HFF-Myc (cell line): ENCODE measurements at places on chromosomes 6 and 20.

DNA sequence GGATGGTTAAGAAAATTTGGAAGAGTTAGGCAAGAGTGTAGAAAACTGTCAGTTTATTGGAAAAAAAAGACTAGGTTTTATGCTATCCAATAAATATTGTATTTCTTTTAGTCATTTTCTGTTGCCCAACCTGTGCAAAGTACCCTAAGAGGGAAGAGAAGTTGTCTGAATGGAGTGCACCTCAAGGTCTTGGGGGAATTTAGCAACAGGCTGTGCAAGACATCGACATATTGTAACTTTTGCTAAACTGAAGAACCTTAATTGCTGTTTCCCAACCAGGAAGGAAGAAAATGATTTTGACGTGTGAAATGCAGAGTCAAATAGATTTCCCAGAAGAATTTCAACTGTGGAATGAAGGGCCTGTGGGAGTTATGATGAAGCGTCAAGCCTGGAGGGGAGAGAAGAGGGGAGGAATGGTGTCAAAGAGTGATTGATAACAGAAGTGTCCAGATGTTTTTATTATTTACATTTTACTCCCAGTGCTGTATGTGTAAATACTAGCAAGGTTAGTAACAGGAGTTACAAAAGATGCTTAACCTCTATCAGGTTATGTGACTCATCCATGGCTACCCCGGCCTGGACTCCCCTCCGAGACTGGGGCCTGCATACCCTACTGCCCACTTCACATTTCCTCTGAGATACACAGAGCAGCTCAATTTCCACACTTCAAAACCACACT lies 246.8 kb downstream of the MYLK4 start:
- DNase-seq, result no peak

- DNase-seq, result no peak
These were observed 258.4 kb upstream of the JARID2 start for GRCh38 chr6:14987490-14987889.

DNA sequence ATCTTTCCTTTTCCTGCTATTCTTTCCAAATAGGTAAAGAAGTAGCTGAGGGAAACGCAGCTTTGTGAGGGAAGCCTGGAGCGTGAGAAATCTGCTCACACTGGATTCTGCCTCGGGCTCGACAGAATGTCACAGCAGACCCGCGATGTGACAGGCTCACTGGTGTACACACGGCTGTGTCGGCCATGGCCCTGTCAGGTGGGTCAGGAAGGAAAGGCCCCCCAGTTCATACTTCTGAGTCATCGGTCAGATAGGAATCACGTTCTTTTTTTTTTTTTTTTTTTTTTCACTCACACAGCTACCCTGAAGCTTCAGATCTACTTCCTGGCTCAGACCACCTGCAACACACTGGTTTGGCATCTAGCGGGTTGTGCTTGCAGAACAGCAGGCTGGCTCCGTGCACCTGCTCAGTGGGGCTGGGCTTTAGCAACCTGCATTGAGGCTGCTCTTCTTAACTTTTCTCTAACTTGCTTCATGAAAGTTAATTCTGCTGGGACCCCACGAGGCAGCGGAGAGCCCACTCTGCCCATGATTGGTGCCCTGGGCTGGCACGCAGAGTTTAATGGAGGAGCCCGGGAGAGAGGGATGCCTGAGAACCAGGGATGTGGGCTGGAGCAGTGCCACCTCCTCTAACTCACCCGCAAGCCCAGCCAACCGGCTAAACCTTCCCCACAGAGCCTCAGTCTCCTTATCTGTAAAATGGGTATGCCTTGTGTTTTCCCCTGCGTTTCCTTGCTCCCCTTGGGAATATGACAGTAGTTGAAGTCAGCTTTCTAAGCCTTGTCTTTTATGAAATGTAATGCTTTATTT lies 61.5 kb upstream of the FNDC1 start:
- DNase-seq, result no peak

DNA sequence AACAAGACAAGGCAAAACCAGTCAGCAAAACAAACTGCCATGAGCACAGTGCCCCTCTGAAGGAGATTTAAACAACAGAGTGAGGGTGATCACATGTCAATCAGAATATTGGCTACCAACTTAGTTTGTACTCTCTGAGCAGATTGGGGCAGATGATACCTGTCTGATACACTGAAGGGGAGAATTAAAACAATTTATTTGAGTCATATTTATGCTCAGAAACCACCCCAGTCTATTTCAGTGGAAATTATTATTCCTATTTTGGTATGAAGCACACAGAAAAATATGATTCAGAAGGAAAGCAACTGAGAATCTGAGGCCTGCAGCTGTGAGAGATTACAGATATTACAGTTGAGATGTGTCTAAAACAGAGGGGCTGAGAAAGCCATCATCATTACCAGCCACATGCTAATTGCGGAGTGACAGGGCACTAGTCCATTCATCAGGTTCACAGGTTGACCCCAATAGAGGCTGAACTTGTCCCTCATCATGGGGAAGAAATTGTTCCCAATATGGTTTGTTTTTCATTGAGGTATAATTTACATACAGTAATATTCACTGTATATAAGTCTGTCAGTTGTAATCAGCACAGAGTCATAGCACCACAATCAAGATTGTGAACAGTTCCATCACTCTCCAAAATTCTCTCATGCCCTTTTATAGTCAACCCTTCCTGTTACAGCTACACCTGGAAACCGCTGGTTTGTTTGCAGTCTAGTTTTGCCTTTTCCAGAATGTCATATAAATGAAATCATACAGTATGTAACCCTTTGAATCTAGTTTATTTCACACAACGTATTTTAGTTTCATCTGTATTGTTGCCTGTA lies 134.5 kb downstream of the AKAP7 start:
- DNase-seq, result no peak

DNA sequence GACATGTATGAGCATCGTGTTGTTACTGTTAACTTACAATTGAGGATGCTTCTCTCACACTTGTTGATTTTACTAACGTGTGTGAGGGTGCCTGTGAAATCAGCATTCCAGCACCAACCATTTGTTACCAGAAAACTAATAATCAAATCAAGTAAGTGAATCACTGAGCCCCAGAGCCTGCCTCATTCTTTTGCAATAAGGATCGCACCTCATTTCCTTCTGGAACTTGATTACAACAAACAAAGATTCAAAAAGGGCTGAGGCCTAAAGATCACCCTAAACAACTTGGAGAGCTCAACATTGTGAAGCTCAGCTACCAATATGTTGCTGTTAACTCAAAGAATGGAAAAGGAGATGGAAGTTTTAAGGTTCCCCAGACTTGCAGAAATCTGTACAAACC lies 274.7 kb downstream of the TFAP2A start:
- DNase-seq, result no peak

GRCh38 chr20:38331814-38332213 lies 14.5 kb upstream of the LBP start:
- DNase-seq, result no peak

GRCh38 chr20:36152261-36152660 lies 2.3 kb upstream of the EPB41L1 start:
- no peak for DNase-seq

GRCh38 chr6:44067173-44068139 lies 59.8 kb downstream of the MRPL14 start:
- no peak for DNase-seq

- DNase-seq, result no peak
These were observed 8.7 kb downstream of the UBR2 start for GRCh38 chr6:42572523-42572922.

- no peak for DNase-seq
These were observed 57.0 kb upstream of the GNRH2 start for GRCh38 chr20:2986466-2986865.

GRCh38 chr20:48329676-48330664 lies 497.8 kb downstream of the PREX1 start:
- DNase-seq, result no peak

- no peak for DNase-seq
These were observed 245.3 kb downstream of the DLL1 start for GRCh38 chr6:170045563-170045960.

DNA sequence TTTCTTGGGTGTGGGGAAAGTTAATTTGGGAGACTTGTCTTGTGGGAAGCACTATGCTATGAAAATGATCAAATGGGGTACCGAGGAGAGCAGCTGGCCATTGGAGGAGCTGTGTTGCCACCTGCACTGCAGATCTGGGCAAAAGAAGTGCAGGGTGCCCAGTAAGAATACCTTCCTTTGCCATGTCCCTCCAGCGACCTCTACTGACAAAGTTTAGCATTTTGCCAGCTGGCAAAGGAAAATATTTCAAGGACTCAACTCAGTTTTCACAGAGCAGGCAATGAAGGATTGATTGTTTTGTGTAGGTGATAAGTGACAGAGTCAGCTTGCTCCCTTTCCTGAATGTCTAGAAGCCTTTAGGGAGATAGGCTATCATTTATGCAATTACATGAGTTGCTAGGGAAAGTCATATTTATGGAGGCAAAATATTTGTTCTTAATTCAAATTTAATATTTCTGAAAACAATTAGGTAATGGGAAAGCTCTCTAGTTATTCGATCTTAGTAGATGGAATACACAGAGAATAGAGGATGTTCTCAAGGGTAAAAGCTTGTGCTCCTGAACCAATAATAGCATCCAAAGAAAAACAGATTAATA lies 118.4 kb downstream of the FARS2 start:
- peak; percentile 35 for DNase-seq

DNA sequence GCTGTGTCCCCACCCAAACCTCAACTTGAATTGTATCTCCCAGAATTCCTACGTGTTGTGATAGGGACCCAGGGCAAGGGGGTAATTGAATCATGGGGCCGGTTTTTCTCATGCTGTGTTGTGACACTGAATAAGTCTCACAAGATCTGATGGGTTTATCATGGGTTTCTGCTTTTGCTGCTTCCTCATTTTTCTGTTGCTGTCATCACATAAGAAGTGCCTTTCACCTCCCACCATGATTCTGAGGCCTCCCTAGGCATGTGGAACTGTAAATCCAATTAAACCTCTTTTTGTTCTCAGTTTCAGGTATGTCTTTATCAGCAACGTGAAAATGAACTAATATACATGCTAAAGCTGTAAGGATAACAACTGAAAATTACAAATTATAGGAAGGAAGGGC lies 88.3 kb downstream of the CDYL start:
- no peak for DNase-seq

GRCh38 chr20:2053615-2054014 lies 48.0 kb upstream of the STK35 start:
- no peak for DNase-seq

DNA sequence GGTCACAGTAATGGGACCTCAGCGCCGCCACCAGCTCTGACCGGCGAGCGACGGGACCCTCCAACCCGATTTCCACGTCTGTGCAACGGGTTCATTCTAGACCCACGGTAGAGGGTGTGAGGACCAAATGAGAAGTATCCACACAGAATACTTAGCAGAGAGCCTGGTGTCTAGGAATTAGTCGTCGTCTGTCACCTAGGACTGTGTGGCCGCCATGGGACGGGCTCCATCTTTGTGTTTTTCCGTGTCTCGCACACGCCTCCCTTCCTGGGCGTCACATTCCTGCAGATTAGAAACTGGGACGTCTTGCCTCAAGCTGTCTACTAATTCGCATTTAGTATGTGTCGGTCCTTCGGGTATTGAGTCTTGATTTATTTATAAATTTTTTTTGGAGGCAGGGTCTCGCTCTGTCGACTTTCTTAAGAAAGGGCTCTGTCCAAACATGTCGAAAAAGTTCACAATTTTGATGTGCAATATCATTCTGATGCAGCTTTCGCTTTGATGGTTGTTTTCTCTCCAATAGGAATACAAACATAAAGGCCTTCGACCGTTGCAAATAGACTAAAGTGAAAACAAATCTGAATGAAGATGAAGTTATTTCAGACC lies 563 bp downstream of the MGME1 start:
- DNase-seq, result no peak

DNA sequence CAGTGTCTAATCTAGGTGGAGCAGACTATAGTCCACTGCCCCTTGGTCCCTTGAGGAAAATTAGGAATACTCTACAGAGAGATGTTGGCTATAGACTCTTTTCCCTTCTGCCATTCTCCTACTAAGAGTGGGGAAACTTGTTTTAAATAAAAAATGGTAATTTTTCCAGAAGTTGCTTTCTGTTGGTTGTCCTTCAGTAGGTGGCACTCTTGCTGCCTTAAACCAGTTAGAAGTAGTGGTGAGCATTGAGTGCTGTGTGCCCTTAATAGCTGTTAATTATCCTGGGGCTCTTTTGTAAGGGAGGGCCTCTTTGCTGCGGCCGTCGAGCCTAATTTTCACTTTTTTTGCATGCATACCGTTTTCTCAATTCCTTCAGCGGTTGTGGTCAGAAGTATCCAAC lies 2.8 kb downstream of the CMTR1 start:
- DNase-seq, result no peak

DNA sequence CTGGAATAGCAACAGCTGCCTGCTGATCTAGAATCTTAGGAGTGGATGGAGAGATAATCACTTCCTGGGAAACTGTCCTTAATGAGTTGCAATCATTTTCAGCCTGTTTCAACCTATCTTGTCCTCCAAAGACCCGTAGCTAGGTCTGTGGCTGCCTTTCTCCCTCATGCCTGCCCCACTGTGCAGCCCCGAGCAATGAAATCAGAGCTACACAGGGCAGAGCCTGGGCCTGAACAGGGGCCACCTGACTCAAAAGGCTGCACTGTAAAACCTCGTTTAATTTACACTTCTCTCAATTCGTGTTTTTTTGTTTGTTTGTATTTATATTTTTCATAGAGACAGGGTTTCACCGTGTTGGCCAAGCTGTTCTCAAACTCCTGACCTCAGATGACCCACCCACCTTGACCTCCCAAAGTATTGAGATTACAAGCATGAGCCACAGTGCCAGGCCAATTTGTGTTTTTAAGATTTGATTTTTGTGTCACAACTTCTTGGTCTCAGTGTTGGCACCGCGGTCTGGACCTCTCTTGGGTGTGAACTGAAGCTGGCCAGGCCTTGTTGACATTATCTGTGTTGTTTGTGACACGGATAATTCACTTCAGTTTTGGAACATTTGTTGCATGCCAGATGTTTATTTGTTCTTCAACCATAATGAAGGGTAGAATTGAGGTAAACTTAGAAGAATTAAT lies 21.5 kb downstream of the GGTLC1 start:
- no peak for DNase-seq

DNA sequence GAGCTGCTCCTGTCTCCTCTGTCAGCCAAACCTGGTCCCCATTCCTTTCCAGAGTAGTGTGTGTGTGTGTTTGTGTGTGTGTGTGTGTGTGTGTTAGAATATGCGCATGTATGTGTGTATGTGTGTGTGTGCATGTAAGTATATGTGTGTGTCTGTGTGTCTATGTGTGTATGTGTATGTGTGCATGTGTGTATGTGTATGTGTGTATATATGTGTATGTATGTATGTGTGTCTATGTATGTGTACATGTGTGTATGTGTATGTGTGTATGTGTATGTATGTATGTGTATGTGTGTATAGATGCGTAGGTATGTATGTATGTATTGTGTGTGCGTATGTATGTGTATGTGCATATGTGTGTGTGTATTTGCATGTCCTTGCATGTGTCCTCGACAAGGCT lies 79.5 kb downstream of the AGPAT4 start:
- DNase-seq, result no peak

- no peak for DNase-seq
These were observed 234.2 kb upstream of the ECI2 start for GRCh38 chr6:4369616-4370015.

- DNase-seq, result peak; percentile 88
These were observed 19.6 kb upstream of the ABT1 start for GRCh38 chr6:26576929-26577719.

GRCh38 chr6:8149350-8149749 lies 47.0 kb upstream of the EEF1E1 start:
- DNase-seq, result no peak

GRCh38 chr6:113697632-113698410 lies 159.3 kb upstream of the MARCKS start:
- DNase-seq, result peak; percentile 84

GRCh38 chr6:129114636-129115391 lies 231.9 kb downstream of the LAMA2 start:
- DNase-seq, result no peak

GRCh38 chr6:22666586-22666985 lies 97.2 kb downstream of the HDGFL1 start:
- DNase-seq, result no peak

- DNase-seq, result no peak
These were observed 47.7 kb upstream of the FNDC1 start for GRCh38 chr6:159121486-159121885.
